GM23338 (cell line): ENCODE measurements at places on chromosomes 4 and X. TPM values are rescaled to one million over a fixed set of nuclear protein-coding genes. Genes with fewer than 3 reads are reported as not detected.

DNA sequence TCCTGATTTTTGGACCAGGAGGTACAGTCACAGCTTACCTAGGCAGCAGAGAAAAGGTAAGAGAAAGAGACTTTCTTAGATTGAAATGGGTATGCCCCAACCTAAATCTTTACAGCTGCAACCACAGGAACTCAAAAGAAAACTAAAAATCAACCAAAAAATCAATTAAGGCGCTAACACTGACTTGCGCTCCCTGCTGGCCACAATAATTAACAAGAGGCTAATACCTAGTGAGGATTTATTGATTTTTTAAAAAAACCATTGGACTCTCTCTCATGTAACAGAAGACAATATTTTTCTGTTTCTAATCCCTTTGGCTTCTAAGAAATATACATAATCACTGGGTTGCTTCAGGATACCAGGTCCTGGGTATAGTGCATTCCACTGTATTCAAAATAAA, 153.9 kb upstream of the TENM3 start:
- peaks cover 35% of the 10 kb centered on the region for H3K4me1 ChIP-seq
- no peak overlapping the region for H3K27ac ChIP-seq
- H3K27me3 ChIP-seq: no peaks in the 10 kb centered on the region
- no peak overlapping the region for H3K4me3 ChIP-seq
- peak; percentile 72 for DNase-seq

DNA sequence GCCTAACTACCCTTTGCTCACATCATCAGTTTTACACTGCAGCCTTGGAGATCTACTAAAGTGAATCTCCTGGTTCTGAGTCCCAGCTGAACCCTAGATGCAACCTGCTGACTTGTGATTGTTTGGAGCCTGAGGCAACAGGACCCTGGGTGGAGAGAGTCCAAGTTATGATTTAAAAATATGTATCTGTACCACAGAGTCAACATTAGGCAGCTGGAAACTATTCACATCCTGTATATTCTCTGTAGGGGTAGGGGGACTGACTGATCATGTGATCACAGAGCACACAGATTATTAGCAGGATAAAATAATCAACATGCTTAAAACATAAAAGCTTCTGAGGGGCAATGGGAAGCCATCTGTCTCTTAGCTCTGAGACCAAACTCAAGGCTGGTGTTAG, 52.1 kb downstream of the CT47B1 start:
- peaks cover 88% of the 10 kb centered on the region for H3K27me3 ChIP-seq
- no peak overlapping the region for H3K27ac ChIP-seq
- no peaks in the 10 kb centered on the region for H3K4me1 ChIP-seq
- no peak for DNase-seq
- H3K4me3 ChIP-seq: no peak overlapping the region
- no peaks in the 10 kb centered on the region for H3K36me3 ChIP-seq

Gene SPANXN4
- total RNA-seq: not detected in 2 replicates

Gene COL4A6
- total RNA-seq: 11.1 and 15.2 TPM in 2 replicates

GRCh38 chrX:101164766-101165590, 54.6 kb upstream of the DRP2 start:
- H3K27me3 ChIP-seq: no peaks in the 10 kb centered on the region
- H3K4me3 ChIP-seq: no peak overlapping the region
- DNase-seq: no peak
- no peak overlapping the region for H3K27ac ChIP-seq
- H3K4me1 ChIP-seq: no peaks in the 10 kb centered on the region
